Pancreas (tissue), 10 donors: ENCODE measurements at places on chromosomes 3 and 15.

DNA sequence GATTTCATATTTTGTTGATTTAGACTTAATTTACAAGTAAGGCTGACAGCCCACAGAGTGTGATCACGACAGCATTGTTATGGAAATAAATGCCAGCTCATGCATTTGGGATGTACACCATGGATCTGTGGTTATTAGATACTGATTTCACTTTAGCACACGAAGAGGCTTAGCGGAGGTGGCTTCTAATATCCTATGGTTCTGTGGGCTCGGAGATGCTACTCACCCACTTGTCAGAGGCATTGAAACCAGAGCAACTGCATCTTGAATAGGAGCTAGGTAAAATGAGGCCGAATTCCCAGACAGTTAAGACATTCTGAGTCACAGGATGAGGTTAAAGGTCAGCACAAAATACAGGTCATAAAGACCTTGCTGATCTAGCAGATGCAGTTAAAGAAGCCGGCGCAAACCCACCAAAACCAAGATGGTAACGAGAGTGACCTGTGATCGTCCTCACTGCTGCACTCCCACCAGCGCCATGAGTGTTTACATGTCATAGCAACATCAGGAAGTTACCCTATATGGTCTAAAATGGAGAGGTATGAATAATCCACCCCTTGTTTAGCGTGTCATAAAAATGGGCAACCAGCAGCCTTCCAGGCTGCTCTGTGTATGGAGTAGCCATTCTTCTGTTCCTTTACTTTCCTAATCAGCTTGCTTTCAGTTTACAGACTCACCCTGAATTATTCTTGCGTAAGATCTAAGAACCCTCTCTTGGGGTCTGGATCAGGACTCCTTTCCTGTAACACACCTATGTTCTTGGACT is 117.5 kb downstream of the PGPEP1L start:
- DNase-seq: no peak

DNA sequence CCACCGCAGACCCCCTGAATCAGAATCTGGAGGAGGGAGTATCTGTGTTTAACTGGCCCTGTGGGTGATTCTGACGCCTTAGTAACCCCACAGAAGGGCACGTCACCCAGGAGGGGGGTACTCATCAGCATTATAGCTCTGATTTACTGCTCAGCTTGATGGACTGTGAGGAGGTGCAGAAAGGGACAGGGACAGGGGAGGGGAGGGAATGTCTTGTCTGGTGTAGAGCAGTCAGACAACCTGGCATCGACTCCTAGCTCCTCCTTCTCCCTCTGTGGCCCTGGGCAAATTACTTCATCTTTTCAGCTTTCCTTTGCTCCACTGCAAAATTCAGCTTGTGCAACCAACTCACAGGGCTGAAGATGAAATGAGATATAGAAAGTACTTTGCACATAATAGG is 42.3 kb upstream of the GLCE start:
- DNase-seq: no peak

DNA sequence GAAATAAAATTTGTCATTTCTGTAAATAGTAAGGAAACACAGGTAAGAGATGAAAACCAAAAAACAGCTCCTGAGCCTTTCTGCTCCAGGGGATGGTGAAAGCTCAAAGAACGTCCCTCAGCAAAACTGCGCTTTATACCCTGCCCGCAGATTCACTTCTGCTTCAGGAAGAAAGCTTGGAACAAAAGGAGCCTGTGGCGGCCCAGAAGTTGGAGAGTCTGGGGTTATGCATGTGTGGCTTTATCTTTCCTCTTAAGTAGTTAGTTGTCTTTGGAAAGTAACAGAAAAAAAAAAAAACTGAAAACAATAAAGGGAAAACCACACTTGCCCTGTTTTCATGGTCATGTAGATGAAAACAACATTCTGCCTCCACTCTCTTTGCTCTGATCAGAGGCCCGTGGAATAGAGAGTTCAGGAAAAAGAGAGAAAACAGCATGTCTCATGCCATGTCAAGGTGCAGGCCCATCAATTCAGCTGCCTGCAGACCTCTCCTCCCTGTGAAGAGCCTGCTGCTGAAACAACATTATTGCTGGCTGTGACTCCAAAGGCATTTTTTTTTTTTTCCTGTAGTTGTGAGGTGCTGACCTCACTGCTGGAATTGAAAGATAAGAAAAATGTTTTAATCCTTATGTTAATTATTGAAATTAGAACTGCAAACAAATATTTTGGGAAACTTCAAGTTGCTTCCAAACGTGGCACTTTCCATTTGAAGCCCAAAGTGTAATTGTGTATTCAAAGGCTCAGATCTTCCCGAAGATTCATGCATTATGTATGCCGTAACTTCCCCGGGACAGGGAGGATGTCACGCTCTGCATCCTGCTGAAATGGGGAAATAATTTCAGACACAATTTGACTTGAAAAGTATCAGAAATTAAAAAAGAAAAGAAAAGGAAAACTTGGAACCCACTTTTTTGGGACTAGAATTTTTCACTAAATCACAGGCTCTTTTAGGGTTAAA is 108.4 kb upstream of the ZNF385D start:
- DNase-seq: no peak

DNA sequence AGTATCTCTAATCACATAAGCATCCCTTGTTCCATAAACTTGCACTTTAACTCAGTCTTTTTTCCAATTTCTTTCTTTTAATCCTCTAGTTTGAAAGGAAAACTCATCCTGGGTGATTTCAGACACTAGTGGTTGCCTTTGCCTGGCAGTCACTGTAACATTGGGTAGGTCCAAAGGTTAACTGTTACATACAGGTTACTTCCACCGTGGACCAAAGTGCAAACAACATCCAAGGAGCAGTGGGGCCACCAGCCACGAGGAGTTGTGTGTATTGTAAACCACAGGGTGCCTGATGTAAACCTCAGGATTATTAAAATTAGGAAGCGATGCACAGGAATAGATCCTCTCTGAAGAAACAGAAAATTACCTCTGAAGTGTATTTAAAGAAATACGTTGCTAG is 75.0 kb downstream of the HCN4 start:
- DNase-seq: no peak

GRCh38 chr15:79990997-79991334 is 20.0 kb upstream of the BCL2A1 start:
- DNase-seq: no peak

- peak; percentile 44 for DNase-seq
These were observed 93.5 kb downstream of the FLNB start for GRCh38 chr3:58101499-58102389.

GRCh38 chr15:61459785-61460707 is 230.9 kb upstream of the RORA start:
- DNase-seq: no peak

- DNase-seq: no peak
These were observed 21.0 kb downstream of the PTH1R start for GRCh38 chr3:46898321-46899150.

DNA sequence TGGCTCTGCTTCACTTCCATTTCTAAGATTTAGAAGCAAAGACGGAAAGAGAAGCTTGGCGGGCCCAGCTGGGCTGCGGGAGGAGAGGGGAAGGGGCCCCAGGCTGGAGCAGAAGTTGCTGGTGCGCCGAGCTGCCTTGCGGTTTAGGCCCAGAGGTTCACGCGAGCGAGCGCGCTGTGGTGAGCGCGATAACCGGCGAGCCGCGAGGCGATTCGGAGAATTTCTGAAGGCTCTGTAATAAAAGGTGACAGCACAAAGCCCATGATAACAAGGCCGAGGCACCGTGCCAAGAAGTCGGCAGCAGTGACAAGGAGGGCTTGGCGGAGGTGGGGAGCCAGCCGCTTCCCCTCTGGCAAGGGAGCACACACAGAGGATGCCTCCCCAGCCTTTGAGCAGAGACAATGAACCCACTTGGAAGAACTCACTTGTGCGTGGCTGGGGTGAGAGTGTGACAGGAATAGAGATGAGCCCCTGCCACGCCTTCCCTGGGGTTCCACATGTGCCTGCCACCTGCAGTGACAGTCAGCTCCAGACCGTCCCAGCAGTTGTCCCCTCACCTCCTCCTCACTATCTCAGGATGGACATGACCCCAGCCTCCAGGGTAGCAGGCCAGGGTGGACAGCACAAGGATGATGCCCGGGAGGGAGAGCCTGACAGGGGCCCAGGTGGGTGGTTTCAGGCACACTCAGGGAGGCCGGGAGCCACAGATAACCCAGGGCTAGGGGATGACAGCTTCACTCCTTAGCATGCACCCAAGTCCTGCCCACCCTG is 315.2 kb downstream of the UACA start:
- DNase-seq: no peak

- peak; percentile 86 for DNase-seq
These were observed 40.4 kb downstream of the DNAJB8 start for GRCh38 chr3:128426128-128426921.

DNA sequence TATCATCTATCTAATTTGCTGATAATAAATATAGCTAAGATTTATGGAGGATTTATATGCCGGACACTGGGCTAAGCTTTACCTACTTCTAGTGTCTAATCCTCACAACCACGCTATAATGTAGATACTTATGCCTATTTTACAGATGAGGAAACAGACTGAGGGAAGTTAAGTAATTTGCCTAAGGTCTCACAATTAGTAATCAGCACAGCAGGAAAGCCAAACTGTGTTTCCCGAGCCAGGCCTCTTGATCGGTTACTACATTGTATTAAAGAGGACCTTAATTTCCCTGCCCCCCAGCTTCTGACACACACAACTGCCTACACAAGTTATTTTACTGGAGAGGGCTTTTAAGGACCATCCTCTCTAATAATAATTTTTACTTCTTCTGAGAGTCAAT is 40.9 kb downstream of the ONECUT1 start:
- DNase-seq: no peak

GRCh38 chr15:77040673-77041072 is 30.2 kb downstream of the TSPAN3 start:
- no peak for DNase-seq

DNA sequence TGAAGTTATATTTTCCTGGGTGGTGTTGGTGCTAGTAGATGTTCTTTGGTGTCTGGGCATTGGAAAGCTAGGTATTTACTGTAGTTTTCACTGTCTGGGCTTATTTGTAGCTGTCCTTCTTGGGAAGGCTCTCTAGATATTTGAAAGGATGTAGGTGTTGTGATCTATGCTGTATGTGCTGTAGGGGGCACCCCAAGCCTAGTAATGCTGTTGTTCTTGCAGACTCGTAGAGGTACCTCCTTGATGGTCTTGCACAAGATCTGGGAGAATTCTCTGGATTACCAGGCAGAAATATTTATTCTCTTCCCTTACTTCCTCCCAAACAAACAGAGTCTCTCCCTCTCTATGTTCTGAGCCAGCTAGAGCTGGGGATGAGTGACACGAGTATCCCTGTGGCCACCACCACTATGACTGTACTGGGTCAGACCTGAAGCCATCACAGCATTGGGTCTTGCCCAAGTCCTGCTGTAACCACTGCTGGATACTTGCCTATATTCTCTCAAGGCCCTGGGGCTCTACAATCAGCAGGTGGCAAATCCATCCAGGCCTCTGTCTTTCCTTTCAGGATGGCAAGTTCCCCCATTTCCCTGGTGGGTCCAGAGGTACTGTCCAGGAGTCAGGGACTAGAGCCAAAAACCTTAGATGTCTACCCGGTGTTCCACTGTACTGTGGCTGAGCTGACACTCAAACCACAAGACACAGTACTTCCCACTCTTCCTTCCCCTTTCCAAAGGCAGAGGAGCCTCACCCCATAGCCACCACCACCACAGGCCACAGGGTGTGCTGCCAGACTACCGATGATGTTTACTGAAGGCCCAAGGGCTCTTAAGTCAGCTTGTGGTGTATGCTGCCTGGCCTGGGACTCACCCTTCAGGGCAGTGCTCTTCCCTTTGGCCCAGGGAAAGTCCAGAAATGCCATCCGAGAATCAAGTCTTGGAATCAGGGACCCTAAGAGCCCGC is 195.2 kb upstream of the DPPA4 start:
- DNase-seq: no peak

GRCh38 chr3:69739204-69740102 is at the start of gene MITF:
Gene MITF (plus strand): TSS chr3:69739464. CDS start chr3:69739598, 134 bp downstream.
- DNase-seq: peak; percentile 94

- DNase-seq: no peak
These were observed 36.4 kb downstream of the ZDHHC3 start for GRCh38 chr3:44939581-44940036.

DNA sequence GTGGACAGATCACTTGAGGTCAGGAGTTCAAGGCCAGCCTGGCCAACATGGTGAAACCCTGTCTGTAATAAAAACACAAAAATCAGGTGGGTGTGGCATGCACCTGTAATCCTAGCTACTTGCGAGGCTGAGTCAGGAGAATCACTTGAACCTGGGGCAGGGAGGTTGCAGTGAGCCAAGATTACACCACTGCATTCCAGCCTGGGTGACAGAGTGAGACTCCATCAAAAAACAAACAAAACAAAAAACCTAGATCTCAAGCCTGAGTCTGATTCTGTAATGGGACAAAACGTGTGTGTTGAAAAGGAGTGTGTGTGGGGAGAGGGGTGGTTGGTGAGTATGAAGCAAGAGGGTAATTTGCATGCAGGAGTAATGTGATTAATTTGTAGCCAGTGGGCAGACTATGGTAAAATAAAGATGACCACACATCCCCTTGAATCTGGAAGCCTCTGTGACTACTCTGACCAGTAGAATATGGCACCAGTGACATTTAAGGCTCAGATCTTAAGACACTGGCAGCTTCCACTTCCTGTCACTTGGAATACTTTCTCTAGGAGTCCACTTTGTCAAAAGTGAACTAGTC is 18.4 kb upstream of the OPA1 start:
- DNase-seq: no peak

GRCh38 chr3:130517602-130518001 is 625 bp downstream of the COL6A6 start:
- no peak for DNase-seq

- DNase-seq: no peak
These were observed 14.4 kb downstream of the MUC20 start for GRCh38 chr3:195735036-195735695.

DNA sequence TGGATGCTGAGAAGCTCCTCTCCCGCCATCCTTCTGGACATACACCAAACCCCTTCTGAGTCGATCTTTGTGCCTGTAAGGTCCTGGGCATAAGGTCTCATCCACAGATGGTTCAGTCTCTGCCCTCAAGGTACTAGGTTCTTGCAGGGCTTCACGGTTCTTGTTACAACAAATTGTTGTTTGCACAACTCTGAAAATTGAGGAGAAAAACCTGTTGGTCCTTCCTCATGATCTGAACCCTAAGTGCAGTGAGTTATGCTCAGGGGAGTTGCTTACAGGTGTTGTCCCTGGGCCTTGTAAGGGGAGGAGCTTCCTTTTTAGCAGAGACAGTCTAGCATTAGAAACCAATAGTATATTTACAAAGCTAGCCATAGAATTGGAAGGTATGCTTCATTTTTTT is 15.7 kb downstream of the CDCP1 start:
- no peak for DNase-seq

GRCh38 chr3:14047027-14047426 is 77.6 kb downstream of the CHCHD4 start:
- no peak for DNase-seq
